ENCODE measurements at places on chromosomes 16 and 17.

DNA sequence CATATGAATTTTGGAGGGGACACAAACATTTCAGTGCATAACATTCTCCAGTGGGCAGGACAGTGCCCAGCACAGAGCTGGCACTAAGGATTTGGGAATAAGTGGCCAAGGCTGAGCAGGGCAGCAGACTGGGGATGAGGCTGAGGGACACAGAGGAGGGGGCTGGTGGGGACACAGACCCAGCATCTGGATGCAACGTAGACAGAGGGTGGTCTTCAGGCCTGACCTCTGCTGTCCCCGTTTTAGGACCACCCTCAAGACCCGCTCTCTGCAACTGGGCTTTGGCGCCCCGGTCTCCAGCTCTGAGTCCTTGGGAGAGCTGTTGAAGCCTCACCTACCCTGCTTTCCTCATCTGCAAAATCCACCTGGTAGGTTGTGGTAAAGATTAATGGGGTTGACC lies 3.3 kb upstream of the PRSS33 start:
- DNase-seq, result no peak

DNA sequence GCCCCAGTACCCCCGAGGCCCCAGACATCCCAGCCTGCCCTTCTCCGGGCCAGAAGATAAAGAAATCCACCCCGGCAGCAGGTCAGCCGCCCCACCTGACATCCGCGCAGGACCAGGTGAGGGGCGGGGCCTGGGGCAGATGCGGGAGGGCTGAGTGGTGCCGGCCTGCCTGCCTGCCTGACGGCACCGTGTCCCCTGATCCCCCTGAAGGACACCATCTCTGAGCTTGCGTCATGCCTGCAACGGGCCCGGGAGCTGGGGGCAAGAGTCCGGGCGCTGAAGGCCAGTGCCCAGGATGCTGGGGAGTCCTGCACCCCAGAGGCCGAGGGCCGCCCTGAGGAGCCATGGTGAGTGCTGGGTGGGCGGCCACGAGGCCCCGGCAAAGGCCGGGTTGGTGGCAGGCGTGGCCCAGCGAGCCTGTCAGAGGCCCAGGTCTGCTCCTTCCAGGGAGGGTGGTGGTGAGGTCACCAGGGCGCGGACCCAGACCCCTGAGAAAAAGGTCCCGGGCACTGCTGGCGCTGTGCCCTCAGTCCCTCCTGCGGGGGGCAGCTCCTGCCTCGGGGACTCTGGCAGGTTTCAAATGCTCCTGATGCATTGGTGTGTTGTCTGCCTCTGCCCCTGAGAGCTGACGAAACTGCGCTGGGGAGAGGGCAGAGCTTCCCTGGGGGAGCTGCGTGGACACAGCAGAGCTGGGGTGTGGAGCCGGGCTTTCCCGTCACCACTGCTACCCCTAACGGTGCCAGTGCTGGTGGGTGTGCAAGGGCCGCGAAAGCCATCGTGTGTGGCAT lies 1.2 kb downstream of the CDT1 start:
- DNase-seq, result no peak

GRCh38 chr17:82272495-82273326 lies 789 bp downstream of the CSNK1D start:
- no peak for DNase-seq

GRCh38 chr17:39908789-39909352 lies 9.6 kb downstream of the GSDMB start:
- no peak for DNase-seq

GRCh38 chr16:66026211-66026610 lies 340.3 kb upstream of the CDH5 start:
- no peak for DNase-seq

DNA sequence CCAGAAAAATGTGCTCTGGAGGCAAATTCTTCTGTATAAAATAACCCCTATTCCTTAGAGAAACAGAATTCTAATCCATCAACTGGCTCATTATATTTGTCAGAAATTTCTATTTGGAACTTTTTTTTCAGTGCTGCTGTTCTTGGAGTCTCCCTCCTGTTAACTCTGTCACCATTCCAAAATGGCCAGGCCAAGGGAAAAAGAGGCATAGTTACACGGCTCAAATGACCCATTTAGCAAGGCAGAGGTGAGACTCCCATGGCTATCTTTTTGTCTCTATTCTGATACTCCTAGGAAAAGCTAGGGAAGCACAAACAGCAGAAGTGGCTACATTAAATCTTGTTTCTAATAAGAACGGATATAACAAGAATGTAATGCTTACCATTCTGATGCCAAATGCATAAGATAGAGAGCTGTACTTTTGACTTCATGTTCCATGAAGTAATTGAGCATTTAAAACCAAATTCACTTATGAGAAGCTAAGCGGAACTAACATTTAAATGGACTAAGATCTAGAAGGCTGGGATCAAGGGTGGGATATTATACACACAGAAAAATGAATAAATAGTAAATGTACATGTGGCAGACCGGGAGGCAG lies 64.4 kb upstream of the CORO6 start:
- DNase-seq, result no peak

- no peak for DNase-seq
These were observed 13.2 kb downstream of the ZNF469 start for GRCh38 chr16:88395669-88396584.

DNA sequence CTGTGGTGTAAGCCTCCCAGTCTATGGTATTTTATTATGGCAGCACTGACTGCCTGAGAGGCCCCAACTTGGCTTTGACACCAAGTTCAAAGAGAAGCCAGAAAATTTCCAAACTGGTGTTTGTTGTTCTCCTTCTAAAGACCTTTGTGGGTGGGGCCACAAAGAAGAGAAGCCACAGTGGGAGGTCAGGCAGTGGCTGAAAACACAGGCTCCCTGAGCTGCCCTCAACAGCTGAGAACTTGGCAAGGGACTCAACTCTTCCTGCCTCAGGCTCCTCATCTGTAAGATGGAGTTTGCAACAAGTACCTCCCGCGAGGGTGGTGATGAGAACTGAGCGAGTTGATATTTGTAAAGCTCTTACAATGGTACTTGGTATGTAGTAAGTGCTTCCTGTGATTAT lies 18.2 kb downstream of the CES5A start:
- DNase-seq, result no peak

DNA sequence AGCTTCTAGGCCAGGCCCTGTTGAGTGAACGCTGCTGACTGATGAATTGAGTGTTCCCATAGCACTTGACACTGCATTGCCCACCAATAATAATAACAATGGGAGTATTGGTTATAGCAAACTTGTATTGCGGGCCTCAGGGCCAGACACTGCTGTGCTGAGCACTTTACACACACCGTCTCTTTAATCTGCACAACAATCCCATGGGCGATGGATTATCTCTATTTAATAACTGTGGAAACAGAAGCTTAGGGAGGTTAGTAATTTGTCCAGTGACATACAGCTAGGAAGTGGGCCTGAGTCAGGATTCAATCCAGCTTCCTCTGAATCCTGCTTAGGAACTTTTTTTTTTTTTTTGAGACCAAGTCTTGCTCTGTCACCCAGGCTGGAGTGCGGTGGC lies 11.2 kb downstream of the ARHGAP23 start:
- no peak for DNase-seq

DNA sequence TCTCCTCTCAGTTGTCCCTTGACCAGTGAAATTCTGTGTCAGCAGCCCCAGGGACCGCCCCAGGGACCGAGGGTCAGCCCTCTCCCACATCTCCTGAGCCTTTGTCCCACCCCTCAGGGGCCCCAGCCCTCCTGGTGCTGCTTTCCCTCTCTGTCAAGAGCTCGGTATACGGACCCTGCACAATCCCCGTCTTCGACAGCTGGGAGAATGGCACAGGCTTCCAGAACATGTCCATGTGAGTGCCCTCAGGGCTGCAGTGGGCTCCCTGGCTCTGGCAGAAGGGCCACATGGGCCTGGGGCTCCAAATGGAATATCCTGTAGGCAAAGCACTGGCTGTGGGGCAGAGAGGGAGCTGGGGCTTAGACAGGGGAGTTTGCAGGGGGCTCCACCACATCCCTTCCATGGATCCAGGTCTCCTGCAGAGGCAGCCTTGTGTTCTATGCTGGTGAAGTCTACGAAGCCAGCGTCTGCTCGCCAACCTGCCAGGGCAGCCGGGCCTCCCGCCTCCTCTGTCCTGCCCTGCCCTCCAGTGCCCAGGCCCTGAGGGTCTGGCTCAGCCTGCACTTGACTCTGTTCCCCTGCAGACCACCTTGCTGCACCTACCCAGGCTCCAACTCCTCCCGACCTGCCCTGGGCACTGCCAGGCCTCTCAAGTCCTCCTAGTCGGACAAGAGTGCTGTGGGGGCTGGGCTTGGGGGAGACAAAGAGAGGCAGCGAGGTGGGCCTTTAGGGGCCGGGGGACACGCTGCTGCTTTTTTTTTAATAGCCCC lies 28.0 kb downstream of the ADGRG5 start:
- DNase-seq, result no peak
